ENCODE measurements at places on chromosomes 2 and 18. TPM values are rescaled to one million over a fixed set of nuclear protein-coding genes. Genes with fewer than 3 reads are reported as not detected.

DNA sequence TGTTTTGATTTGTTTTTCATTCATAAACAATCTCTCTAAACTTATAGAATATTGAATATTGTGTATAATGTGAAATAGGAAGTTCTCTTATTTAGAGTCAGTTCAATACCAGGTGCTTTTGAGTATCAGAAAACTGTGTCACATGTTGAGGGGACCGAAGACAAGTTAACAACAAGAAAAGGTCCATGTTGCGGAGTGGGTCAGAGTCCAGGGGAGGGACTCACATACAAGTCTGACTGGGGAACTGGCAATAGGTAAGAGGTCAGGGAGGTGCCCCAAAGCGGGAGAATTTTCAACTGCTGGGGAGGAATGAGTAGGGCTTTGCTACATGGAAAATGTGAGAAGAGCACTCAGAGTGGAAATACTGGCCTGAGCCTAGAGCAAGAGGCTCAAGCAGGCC lies 19.8 kb upstream of the BCL11A start:
- no peak for DNase-seq

- DNase-seq, result no peak
Observed at GRCh38 chr2:47708801-47709499, 74.0 kb upstream of the MSH6 start.

GRCh38 chr18:9642799-9643462 lies 28.6 kb upstream of the PPP4R1 start:
- no peak for DNase-seq

- no peak for DNase-seq
Observed at GRCh38 chr2:67790622-67791021, 272.2 kb downstream of the C1D start.

GRCh38 chr2:237883951-237884446 lies 24.6 kb downstream of the RAMP1 start:
- DNase-seq, result no peak

- DNase-seq, result no peak
Observed at GRCh38 chr18:335733-336132, 67.9 kb upstream of the THOC1 start.

GRCh38 chr2:46828491-46829230 lies 86.9 kb downstream of the MCFD2 start:
- no peak for DNase-seq

GRCh38 chr2:10123281-10123680 lies 742 bp downstream of the RRM2 start:
- no peak for DNase-seq

DNA sequence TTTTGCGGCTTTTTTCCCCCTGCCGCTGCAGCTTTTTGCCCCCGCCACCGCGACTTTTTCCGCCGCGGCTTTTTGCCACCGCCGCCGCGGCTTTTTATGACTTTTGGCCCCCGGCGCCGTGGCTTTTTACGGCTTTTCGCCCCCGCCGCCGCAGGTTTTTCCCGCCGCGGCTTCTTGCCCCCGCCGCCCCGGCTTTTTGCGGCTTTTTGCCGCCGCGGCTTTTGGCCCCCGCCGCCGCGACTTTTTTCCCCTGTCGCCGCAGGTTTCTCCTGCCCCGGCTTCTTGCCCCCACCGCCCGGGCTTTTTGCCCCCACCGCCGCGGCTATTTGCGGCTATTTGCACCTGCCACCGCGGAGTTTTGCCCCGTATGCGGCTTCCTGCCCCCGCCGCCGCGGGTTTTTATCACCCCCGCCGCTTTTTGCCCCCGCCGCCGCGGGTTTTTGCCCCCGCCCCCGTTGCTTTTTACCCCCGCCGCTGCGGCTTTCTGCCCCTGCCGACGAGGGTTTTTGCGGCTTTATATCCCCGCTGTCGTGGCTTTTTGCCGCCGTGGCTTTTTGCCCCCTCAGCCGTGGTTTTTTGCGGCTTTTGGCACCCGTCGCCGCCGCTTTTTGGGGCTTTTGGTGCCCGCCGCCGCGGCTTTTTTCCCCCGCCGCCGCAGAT lies 2750.9 kb downstream of the RPIA start:
- no peak for DNase-seq

DNA sequence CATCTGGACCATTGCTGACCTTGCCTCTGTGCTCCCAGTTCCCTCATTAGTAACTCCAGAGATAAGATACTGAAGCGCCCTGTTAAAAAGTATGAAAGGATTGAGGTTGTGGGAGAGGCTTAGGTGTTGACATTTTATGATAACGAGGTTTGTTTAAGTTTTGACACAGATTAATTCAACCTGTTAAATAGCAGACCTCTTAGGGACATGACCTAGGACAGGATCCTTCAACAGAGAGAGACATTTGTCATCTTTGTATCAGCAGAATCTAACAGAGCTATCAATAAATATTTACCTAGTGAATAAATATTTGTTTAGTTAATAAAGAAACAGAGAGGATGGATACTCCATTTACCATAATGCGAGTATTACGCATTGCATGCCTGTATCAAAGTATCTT lies 99.5 kb downstream of the DCC start:
- DNase-seq, result no peak

DNA sequence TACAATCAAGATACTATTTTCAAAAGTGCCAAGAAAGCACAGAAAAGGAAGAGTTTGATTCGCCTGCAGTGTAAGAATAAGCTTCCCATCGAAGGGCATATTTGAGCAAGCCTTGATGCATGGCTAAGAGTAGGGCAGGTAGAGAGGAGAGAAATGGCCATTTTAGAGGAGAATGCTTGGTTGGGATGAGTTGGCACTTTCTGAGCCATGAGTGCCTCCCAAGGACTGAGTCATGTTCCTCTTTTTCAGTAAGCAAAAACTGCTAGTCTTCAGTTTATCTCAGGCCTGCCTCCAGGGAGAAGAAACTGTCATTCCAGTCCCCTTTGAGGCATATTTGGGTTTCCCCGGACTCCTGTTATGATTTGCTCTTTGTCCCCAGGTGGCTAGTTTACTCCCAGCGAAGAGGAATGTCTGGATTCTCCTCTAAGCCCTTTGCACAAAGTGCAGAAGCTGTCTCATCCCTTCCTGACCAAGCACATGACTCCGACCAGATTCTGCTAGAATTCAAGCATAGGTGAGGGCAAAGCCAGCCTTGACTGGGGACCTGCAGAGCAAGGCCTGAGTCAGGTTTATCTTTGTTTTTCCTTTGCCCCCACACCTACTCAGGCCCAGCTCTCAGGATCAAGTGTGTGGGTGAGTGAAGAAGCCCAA lies 115.2 kb downstream of the TTC32 start:
- no peak for DNase-seq

GRCh38 chr2:69642709-69643601 lies 584 bp downstream of the AAK1 start:
- DNase-seq, result peak; percentile 44

- DNase-seq, result no peak
Observed at GRCh38 chr2:10781746-10782145, 30.8 kb downstream of the PDIA6 start.

DNA sequence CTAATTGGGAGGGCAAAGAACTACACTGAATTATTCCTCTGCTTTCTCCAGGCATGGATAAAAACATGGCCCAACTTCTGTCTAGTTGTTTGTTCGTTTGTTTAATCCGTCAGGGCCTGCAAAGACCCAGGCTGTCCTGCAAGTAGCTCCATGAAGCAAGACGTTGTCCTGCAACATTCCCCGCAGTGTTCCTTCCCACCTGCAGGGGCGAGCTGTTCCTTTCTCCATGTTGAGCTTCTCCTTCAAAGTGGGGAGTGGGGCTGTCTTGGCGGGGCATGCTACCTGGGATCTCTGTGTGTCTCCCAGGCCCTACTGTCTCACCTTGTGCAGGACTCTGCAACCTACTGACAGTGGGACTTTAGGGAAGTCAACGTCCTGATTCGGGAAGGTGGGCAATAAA lies 264.0 kb upstream of the SMIM21 start:
- DNase-seq, result no peak

GRCh38 chr2:106137731-106138521 lies 56.2 kb downstream of the UXS1 start:
- DNase-seq, result no peak

GRCh38 chr2:159872353-159872752 lies 74.3 kb upstream of the CD302 start:
- DNase-seq, result no peak

- DNase-seq, result no peak
Observed at GRCh38 chr2:237154884-237155851, 69.5 kb downstream of the COPS8 start.

- no peak for DNase-seq
Observed at GRCh38 chr2:102250278-102250821, 61.0 kb upstream of the IL1RL1 start.

DNA sequence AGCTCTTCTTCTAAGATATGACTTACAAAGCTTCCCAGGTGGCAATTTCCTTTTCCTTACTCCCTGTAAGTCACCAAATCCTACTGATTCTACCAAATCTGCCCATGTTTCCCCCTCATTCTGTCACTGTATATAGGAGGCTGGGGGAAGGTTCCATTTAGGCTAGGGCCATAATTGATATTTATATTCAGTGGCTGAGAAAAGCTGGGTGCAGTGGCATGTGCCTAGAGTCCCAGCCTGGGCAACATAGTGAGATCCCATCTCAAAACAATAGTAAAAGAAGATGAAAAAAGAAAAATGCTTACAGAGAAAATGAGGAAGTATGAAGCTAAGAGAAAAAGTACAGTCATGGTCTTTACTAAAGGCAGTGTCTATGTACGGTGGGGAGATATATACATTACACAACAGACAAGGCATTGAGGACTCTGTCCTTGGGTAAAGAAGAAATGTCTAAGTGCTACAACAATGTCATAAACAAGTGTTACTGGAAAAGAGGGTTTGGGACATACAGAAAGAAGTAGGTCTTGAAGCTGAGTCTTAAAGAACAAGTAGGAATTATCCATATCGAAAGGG lies 4.8 kb downstream of the CWC22 start:
- DNase-seq, result no peak

DNA sequence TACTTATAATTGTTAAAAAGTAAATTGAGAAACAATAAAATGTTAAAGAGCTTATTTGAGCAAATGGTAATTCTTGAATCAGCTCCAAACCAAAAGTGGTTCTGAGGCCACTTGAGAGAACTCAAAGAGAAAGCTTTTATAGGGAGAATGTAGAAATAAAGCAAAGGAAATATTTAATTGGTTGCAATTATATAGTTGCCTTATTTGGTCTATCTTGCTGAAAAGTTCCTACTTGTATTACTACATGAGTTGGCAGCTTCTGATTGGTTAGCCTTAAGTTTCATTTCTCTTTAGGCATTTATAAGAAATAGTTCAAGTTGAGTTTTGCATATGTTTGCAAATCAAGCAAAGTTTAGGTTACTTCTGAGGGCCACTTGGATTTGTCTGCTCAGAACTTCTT lies 38.1 kb downstream of the SCN2A start:
- no peak for DNase-seq

DNA sequence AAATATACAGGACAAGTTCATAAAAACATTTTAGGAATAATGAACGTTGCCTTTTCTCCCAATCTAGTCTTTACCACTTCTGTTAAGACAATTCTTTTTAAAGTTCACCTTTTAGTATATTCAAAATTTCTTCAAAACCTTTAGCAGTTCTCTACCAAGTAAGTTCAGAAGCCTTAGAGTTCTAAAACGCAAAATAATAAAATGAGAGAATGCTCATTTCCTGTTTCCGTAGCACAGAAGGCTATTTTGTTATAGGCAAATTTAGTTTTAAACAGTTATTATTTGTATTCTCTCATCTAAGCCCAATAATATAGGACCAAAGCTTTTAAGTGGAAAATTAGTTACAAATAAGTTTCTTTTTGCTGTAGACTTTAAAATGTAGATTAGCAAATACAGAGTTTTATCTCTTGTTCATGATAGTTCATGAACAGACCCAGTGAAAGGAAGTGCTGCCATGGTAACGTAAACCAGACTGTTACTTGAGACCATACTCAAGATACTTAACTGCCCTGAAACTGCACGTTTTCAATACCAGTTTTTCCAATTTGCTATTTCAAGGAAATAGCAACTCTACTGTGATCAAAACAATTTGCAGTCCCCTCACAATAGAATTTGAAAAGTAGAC lies 173.1 kb upstream of the STON1 start:
- DNase-seq, result peak; percentile 25

GRCh38 chr18:33579349-33580215 lies 1.6 kb downstream of the ASXL3 start:
- DNase-seq, result no peak

DNA sequence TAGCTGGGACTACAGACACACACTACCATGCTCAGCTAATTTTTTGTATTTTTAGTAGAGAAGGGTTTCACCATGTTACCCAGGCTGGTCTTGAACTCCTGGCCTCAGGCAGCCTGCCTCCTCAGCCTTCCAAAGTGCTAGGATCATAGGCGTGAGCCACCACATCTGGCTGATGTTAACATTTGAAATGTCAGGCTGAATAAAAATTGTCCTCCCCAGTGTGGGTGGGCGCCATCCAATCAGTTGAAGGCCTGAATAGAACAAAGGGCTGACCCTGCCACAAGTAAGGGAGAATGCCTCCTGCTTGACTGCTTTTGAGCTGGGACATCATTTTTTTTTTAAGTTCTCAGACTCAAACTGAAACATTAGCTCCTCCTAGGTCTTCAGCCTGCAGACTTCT lies 21.0 kb upstream of the RHOB start:
- no peak for DNase-seq

DNA sequence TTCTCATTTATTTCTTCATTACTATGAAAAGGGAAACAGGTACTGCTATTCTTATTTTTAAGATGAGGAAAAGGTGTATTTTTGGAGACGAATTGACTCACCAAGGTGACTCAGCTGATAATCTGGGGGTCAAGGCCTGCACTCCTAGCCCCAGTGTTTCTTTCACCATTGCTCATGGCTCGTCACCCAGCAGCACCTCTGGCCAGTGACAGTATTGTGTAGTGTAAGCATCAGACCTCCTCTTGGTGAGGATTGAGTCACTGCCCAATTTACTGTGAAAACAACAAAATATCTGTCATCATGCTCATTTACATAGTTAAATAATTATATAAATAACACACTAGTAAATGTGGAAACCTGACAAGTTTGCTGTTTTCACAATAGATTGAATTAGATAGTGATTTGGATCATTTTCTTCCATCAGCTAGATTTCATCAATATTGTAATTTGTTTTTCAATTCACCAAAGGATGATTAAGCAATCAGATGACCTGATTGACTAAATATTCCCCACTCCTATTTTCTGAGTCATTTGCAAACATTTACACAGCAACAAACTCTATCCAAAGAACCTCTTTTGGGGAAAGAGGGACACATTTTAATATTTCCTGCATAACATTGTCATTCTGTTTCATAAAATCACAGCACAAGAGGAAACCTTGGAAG lies 492.8 kb upstream of the RAB12 start:
- no peak for DNase-seq

- no peak for DNase-seq
Observed at GRCh38 chr2:207088276-207088675, 77.5 kb downstream of the KLF7 start.

GRCh38 chr2:176643646-176644045 lies 374.4 kb downstream of the MTX2 start:
- DNase-seq, result no peak

TSPYL6 gene
- not detected for total RNA-seq

TMEM169 gene
- 1.3 TPM for total RNA-seq

CCT7 gene
- total RNA-seq, result 584 TPM

LHCGR gene
- total RNA-seq, result not detected

CIDEA gene
- not detected for total RNA-seq

CYP27C1 gene
- total RNA-seq, result not detected

PIEZO2 gene
- not detected for total RNA-seq
